ENCODE measurements at places on chromosomes 13 and 19.

- H3K4me1 ChIP-seq: peaks cover 23% of the 10 kb centered on the region
- H3K4me3 ChIP-seq: peak overlapping the region; percentile 70
- DNase-seq: peak; percentile 18
- peaks cover 15% of the 10 kb centered on the region for H3K36me3 ChIP-seq
Measured at GRCh38 chr13:30466841-30467252, 1.1 kb upstream of the HMGB1 start.

DNA sequence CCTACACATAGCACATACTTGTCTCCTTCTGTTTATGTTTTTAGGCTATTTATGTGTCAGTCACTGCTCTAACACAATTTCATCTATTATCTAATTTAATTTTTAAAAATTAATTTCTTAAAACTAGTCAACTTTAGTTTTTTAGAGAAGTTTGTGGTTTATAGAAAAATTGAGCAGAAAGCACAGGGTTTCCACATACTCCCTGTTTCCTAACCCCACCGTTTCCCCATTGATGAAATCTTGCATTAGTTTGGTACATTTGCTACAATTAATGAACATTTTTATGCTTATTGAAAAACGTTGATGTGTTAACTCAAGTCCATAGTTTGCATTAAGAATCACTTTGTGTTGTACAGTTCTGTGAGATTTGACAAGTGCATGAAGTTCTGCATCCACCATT lies 53.5 kb downstream of the TNFSF13B start:
- no peaks in the 10 kb centered on the region for H3K36me3 ChIP-seq
- H3K27me3 ChIP-seq: peaks cover 4% of the 10 kb centered on the region
- H3K4me1 ChIP-seq: no peaks in the 10 kb centered on the region
- no peak for DNase-seq

- H3K4me1 ChIP-seq: no peaks in the 10 kb centered on the region
- no peaks in the 10 kb centered on the region for H3K27me3 ChIP-seq
- DNase-seq: peak; percentile 32
- no peak overlapping the region for H3K27ac ChIP-seq
Measured at GRCh38 chr19:2887391-2887914, 13.3 kb upstream of the ZNF57 start.

DNA sequence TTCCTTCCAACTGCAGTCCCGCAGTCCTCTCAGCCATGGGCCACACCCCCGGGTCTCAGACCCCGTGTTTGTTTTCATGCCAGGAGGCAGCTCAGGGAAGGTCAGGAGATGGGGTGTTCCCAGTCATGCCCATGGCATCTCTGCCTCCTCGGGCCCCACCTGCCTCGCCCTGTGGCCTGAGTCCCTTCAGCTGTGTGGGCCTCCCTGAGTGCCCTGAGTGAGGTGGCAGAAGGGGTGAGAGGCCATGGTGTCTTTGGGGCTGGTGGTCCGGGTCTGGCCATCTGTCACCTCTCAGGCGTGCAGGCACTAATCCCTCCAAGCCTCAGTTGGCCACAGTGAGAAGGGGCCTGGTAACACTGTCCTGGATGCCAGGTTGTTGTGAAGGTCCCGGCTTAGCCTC lies 10.9 kb upstream of the KDM4B start:
- H3K27me3 ChIP-seq: no peaks in the 10 kb centered on the region
- peaks cover 3% of the 10 kb centered on the region for H3K4me1 ChIP-seq
- no peak overlapping the region for H3K27ac ChIP-seq
- no peak overlapping the region for H3K4me3 ChIP-seq

DNA sequence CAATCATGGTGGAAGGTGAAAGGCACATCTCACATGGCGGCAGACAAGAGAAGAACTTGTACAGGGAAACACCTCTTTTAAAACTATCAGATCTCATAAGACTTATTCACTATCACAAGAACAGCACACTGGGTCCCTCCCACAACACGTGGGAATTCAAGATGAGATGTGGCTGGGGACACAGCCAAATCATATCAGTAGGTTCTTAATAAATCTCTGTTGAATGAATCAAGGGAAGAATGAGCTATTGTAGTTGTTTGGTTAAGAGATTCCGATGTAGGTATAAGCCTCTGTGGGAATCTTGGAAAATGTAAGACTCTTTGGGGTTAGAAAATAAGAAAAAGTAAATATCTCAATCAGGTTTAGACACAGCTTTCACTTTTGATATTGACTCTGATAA lies 400.2 kb downstream of the KCNRG start:
- H3K4me3 ChIP-seq: no peak overlapping the region
- H3K27ac ChIP-seq: no peak overlapping the region
- H3K4me1 ChIP-seq: peaks cover 26% of the 10 kb centered on the region
- no peaks in the 10 kb centered on the region for H3K36me3 ChIP-seq
- no peaks in the 10 kb centered on the region for H3K27me3 ChIP-seq
- DNase-seq: peak; percentile 73

DNA sequence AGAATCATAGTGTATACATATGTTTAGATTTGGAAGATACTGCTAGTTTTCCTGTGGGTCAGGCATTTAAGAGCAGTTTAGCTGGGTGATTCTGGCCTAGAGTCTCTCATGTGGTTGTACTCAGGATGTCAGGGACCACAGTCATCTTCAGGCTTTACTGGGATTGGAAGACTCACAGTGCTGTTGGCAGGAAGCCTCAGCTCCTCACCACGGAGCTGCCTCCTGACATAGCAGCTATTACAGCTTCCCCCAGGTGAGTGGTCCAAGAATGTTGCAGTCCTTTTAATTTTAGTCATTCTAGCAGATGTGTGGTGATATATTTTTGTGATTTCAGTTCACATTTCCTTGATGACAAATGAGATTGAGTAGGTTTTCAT lies 16.9 kb upstream of the GPR18 start:
- H3K36me3 ChIP-seq: no peaks in the 10 kb centered on the region
- H3K27me3 ChIP-seq: no peaks in the 10 kb centered on the region
- no peak overlapping the region for H3K27ac ChIP-seq

DNA sequence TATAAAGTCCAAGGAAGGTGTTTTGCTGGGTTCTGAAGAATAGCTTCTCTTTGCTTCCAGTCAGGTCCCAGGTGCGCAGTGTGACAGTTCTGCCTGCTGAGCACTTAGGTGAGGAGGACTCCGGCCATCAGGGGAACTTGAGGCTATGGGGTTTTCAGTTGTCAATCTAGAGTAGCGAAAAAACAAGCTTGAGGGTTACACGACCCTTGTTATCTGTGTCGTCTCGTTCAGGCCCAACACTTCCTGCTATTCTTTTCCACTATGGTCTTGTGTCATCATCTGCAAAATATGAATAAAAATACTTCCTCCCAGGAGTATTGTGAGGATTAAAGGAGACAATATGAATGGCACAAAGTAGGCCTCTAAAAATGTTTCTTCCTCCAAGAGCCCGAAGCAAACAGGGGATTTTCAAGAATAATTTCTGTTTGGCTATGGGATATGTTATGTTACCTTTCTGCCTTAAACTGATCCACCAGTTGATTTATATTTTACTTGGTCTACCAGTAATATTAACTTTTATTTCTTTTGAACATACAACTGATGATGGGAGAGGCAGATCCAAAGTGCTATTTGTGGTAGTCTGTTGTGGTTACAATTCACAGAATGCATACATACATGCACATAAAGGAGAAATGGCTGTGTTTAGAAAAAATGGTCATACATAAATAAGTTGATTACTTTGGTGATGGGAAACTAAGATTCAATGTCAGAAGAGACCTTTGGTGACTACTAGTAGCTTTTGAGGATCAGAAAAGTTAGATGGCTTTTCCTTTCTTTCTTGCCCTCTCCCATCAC lies 40.5 kb upstream of the RCBTB2 start:
- no peaks in the 10 kb centered on the region for H3K36me3 ChIP-seq
- DNase-seq: no peak
- no peak overlapping the region for H3K4me3 ChIP-seq
- H3K27me3 ChIP-seq: no peaks in the 10 kb centered on the region
- H3K4me1 ChIP-seq: peaks cover 7% of the 10 kb centered on the region
